ENCODE measurements at places on chromosomes 7 and 10.

GRCh38 chr7:123275036-123275753 lies 75.4 kb upstream of the SLC13A1 start:
- no peak for DNase-seq

DNA sequence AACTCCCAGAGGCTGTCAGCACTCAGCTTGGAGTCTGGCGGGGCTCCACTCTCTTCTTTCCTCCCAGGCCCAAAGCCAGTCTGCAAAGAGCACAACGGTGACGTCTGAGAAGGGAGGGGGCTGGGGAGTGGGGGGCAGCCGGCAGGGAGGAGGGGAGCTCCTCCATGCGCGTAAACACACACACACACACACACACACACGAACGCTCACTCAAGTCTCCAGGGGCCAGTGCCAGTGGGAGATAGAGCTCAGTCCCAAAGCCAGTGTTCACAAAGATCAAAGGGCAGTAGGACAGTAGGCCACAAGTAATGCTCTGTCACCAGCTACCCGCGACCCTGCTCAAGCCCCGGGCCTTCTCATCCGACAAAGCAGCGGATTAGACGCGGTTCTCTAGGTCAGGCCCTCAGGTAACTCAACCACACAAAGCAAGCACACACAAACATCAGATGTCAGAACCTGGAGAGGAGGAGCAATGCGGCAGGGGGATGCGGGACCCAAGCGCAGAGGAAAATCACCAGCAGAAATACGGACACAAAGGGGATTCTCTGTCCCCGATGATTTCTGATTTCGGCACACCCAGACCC lies 19.9 kb downstream of the TCAF1 start:
- no peak for DNase-seq

DNA sequence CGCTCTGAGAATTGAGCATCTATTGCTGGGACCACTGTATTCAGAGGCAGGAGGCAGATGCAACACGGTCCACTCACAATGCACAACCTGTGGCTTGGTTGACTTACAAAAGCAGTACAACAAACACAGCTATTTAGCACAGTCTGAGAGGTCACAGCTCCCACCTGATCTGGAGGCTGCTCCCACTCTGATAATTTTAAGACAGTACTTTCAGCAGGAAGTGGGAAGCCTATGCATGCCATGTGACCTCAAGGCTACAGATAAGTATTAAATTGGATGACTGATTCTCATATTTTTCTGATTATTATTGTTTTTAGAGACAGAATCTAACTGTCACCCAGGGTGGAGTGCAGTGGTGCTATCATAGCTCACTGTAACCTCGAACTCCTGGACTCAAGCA lies 659.3 kb downstream of the PARD3 start:
- no peak for DNase-seq

DNA sequence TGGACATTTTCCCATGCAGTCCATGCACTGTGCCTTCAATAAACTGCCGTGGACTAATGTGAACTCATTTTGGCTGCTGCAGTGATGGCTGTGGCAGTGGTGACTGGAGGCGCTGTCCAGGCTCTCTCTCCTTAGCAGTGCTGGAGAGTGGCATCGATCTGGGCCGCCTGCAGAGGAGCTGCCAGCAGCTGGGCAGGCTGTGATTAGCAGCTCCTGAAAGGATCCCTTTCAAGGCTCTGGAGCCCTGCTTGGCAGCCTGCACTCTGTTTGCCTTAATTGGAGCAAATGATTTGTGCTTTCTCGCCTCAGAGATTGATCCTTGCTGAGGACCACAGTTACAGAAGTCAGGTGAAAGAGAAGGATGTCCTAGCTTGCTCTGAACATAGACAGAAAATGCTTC lies 130.1 kb upstream of the VWC2 start:
- DNase-seq, result no peak

DNA sequence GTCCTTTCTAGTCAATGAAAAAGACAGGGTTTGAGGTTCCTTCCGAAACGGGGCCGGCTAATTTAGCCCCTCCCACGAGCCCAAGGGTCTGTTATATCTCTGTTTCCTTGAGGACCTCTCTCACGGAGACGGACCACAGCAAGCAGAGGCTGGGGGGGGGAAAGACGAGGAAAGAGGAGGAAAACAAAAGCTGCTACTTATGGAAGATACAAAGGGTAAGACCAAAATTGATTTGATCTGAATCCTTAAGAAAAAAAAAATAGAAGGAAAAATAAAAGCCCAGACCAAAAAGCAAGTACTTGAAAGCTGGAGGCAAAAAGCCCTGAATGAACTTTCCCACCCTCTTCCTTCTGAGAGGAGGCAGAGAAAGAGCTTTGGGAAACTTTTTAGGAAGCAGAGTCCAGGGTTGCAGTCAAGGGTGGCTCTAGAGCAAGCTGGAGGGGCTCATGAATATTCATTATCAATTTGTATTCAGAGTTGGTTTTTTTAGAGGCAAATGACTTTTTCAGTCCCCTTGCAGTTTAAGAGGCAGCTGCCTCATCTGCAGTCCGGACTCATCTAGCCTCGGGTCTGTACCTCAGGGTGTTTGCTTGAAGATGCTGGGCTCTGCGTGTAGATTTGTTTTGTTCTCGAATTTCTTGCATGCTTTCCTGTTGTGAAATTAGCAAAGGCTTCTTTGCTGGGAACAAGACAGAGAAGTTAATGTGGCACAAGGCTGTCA lies at the start of gene ENTPD1:
ENTPD1 (plus strand) TSS at position 123 of the 721 bp plus-strand sequence; CDS start at position 200, 77 bp downstream.
- DNase-seq, result no peak

DNA sequence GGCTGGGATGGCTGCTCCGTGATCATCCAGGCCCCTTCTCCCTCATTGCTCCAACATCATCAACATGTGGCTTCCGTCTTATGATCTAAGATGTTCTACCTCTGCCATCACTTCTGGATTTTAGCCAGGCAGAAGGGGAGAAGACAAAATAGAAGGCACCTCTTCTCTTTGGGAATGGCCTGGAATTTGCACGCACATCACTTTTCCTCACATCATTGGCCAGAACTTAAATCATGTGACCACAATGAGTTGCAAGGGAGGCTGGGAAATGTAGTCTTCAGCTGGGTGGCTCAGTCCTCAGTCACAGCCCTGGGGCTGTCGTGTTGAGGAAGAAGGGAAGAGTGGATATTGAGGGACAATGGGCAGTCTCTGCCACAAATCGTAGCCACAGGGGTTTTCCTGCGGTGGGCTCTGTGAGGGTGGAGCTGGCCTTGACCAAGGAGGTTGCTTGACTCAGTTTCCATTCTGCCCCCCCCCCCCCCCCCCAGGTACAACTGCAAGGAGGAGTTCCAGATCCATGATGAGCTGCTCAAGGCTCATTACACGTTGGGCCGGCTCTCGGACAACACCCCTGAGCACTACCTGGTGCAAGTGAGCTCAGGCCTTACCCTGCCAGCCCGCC lies 50.3 kb downstream of the PALD1 start:
- no peak for DNase-seq

DNA sequence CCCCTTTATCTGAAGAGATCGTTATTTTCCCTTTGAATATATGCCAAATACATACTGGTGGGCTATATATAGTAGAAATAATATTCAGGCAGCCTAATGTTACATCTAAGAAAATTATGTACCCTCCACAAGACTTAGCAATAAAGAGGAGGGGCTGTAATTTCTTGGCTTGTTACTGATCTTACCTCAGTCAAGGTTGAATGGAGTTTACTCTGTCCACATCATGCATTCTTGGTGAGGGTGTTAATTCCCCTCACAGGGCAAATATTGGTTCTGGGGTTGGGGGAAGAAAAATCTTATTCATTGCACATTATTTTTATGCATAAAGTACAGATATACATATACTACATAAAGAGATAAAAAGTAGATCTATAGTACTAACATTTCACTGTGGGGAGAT lies 145.8 kb upstream of the ANK3 start:
- no peak for DNase-seq

GRCh38 chr7:134992626-134993179 lies 6.4 kb downstream of the AGBL3 start:
- DNase-seq, result peak; percentile 49

DNA sequence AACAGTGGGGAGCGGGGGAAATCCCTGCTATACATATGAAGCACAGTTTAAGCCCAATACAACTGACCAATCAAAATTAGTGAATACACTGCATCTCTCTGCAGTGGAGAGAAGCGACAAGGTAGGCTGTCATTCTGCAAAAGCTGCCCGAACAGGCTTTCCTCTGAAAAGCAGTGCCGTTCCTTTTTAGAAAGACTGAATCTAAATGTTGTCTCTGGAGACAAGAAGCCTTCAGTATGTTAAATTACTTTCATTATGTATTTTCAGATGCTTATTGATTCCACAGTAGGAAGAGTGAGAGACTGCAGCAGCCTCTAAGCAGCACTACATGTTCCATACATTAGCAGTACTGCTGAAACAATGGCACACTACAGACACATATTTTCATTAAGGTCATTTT lies at the start of gene GPR22:
GPR22 (plus strand) TSS at position 129 of the 400 bp plus-strand sequence. CDS start 4,004 bp downstream, outside the sequence.
- no peak for DNase-seq

GRCh38 chr10:128027822-128028507 lies 98.3 kb downstream of the MKI67 start:
- DNase-seq, result no peak

GRCh38 chr10:69270990-69271389 lies 7.3 kb upstream of the HK1 start:
- no peak for DNase-seq

GRCh38 chr10:46048152-46048551 lies 2.1 kb upstream of the MSMB start:
- DNase-seq, result no peak

DNA sequence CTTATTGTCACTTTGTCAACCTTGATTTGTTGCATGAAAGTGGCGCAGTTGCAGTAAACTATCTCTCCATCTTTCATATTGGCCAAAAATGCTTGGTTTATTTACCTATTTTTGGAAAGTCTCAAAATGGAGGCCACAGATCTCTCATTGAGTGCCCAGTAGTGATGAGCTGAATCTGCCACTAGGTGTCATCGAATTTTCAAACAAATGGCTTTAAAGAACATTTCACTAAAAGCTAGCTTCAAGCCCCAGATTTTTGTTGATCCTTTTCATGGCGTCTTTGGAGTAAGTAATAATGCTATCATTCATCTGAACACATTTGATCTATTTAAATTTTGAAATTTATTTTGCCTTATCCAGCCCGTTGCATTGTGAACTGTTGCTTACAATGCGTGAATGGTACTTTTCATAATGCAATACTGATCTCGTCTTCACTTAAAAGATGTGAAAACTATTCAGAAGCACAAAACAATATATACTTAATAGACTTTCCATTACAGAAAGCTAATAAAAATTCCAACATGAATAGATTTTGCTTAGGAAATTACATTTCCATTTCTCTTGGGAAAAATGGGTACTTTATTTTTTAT lies 236.2 kb downstream of the DNAJB9 start:
- DNase-seq, result no peak

GRCh38 chr10:22626784-22627183 lies 87.6 kb downstream of the PIP4K2A start:
- no peak for DNase-seq

GRCh38 chr10:34018129-34018528 lies 683.7 kb upstream of the NRP1 start:
- DNase-seq, result no peak

- no peak for DNase-seq
These were observed 13.9 kb downstream of the DNAJC1 start for GRCh38 chr10:21989453-21990154.
